ENCODE measurements at places on chromosomes 12 and 14.
A peak's percentile ranks its signal among the peaks of the same experiment; 100 is the strongest.

- DNase-seq: no peak
Observed at GRCh38 chr12:85325442-85325841, 45.4 kb downstream of the ALX1 start.

- no peak for DNase-seq
Observed at GRCh38 chr14:67127174-67127573, 62.1 kb upstream of the GARIN2 start.

- DNase-seq: no peak
Observed at GRCh38 chr14:94780536-94781399, 10.9 kb upstream of the GSC start.

- DNase-seq: no peak
Observed at GRCh38 chr14:74459976-74460375, 33.1 kb downstream of the NPC2 start.

- DNase-seq: no peak
Observed at GRCh38 chr12:62683776-62684569, 217.3 kb downstream of the MON2 start.

GRCh38 chr14:73743431-73743931 is 29.3 kb upstream of the PNMA1 start:
- DNase-seq: no peak

- no peak for DNase-seq
Observed at GRCh38 chr12:116547955-116548501, 11.2 kb upstream of the MAP1LC3B2 start.

- no peak for DNase-seq
Observed at GRCh38 chr12:724194-724855, 28.1 kb upstream of the WNK1 start.

- DNase-seq: no peak
Observed at GRCh38 chr12:131720241-131720640, 9.4 kb downstream of the SFSWAP start.

GRCh38 chr12:9143137-9143536 is 27.4 kb upstream of the A2M start:
- no peak for DNase-seq

DNA sequence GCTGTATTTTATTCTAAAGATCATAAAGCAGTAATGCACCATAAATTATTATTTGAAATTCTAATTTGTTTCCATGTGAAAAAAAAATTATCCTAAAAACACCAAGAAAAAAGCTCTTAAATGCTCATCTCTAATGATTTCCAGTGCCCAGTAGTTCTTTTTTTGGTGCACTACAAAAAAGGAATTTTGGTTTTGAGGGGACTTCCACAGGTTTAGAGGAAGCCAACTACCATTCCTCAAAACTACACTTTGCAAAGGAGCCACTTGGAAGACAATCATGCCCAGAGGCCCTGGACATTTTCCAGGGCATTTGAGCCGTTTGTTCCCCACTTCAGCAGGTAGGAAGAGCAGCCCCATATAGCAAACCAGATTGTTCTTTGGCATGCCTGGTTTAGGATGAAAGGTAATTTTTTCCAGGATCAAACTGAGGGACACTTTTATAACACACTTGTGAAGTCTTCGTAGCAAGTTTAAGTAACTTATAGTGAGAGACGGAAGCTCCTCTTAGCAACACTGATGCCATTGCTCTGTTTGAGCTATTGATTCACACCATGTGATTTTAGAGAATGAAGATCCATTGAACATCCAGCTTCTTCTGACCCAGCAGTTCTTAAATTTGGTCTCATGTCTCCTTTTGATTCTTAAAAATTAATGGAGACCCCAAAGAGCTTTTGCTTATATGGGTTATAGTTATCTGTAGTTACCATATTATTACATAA is 187.9 kb downstream of the ETV6 start:
- no peak for DNase-seq

DNA sequence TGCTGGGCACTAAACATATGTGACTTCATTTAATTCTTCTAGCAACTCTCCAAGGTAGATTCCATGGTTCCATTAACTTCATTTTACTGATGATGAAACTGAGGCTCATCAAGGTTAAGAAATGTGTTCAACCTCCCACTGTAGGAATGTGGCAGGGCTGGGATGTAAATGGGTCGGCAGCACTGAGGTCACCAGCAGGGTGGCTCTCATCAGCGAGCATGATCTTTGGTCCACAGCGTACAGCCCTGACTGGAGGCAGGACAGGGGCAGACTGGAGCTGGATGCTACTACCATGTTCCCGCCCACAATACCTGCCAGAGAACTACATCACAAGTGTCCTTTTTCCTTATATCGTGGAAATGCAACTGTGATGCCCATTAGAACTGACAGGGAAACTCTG is 4.6 kb downstream of the APPL2 start:
- DNase-seq: no peak

- no peak for DNase-seq
Observed at GRCh38 chr12:50302686-50303085, 19.4 kb upstream of the LIMA1 start.

- no peak for DNase-seq
Observed at GRCh38 chr14:91284146-91284790, 39.8 kb upstream of the GPR68 start.

DNA sequence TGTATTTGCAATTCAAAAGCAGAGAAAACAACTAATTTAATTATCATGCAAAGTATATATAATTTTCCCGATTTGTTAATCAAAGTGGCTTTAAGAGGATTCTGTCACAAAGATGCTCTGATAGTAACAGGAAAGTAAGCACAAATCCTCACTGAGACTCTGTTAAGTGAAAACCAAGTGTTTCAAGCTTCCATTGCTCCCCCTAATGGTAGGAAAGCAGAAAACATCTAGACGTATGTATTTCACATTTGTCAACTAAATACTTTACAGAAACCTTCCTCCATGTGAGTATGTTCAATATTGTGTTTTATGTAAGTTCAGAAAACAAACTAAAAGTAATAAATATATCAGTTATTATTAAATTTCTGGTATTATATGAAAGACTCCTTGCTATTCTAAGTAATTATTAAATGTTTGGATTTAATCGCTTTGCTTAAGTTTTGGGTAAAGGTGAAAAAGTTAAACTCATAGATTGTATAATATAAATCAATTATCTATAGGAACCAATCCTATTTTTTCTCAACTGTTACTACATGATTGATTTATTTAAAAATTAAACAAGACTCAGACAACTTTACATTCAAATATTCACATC is 1.5 kb upstream of the NTS start:
- peak; percentile 57 for DNase-seq

DNA sequence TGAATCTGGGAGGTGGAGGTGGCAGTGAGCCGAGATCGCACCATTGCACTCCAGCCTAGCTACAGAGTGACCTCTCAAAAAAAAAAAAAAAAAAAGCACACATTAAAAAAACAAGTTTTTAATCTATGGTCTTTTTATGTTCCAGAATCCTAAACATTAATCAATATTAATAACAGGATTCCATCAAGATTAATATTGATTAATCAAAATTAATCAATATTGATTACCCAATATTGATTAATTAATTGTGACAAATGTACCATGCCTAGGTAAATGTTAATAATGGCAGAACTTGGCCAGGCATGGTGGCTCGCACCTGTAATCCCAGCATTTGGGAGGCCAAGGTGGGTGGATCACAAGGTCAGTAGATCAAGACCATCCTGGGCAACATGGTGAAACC is 7.9 kb upstream of the NANOG start:
- DNase-seq: no peak

DNA sequence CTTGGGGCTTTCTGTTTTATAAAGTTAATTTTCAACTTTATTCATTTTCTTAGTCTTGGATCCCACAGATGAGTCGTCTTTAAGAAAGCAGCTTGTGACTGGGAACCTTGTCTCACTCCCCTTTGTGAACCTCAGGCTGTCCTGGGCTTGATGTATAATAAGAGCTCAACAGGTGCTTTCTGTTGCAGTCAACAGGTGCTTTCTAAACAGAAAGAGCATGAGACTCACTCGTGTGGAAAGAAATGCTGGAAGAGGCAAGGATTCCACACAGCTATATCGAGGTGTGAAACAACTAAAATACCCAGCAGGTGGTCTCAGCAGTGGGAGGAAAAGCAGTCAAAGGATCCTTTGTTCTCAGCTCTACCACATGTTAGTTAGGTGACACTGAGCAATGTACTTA is 398.9 kb downstream of the EGLN3 start:
- no peak for DNase-seq

GRCh38 chr14:31828946-31829868 is 247.9 kb upstream of the ARHGAP5 start:
- DNase-seq: no peak

DNA sequence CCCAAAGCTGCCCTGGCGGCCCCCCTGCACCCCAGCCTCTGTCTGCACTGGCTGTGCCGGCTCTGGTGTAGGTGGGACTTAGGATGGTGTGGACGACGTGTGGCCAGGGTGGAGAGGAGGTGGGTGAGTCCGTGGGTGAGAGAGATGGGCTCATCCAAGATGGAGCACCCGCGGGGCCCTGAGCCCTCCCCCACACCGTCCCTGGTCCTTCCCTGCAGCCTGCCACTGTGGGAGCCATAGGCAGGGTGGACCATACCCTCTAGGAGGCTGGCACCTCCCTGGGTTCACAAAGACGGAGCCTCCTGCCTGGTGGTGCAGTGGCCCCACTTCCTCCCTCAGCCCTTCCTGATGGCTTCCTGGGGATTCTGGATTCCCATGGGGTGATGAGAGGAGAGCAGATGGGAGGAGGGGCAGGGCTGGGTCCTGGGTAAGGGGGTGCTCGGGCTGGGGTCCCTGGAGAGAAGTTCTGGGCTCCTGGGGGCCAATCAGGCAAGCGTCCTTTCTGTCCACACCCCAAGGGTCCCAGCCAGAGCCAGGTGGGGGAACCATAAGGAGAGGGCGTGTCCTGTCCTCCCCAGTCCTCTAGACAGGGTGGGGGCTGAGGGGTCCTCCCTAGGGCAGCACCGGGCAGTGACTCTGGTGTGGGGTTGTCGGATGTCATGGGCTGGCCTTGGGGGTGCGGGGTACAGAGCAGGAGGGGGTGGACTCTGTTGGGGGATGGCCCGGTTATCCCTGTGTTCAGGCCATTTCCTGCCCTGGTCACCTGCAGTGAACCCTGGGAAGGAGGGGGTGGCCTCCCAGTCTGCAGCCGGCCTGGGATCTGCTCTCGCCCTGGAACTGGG is 384.8 kb downstream of the TMEM121 start:
- no peak for DNase-seq

DNA sequence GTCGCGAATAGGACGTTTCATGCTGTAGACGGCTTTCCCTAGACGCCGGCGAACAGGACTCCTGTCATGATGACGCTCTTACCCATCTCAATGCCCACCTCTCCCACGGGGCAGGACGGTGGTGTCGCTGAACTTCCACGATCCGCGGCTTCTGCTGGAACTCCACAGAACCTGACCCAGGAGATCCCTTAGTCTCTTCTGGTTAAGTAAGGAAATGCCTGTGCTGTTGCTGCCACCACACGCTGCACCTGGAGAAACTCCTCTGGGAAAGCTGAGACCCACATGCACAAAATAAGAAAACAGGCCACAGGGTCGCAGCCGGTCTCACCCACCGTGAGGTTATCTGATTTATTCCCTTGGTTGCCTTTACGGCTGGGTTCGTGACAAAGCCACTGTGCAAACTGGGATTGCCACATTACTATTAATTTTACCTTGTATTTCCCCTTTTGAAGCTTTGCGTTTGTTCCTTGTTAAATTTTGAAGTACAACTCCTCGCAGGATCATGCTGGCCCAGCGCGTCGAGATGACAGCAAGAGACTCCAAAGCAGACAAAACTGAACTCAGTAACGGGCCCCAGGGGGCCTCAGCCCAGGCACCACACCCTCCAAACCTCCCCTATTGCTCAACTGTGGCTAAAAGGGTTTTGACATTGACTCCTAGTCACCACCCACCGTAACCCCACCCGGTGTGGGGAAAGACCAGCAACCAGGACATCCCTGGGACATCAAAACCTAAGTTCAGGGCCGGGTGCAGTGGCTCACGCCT is 9.2 kb upstream of the MMP17 start:
- no peak for DNase-seq

- no peak for DNase-seq
Observed at GRCh38 chr12:117013726-117014125, 85.5 kb downstream of the TESC start.
